ENCODE measurements at places on chromosomes 3 and 15. TPM values are rescaled to one million over a fixed set of nuclear protein-coding genes. Genes with fewer than 3 reads are reported as not detected.

The PRRT3 gene
- 1.2 TPM for total RNA-seq

The SHF gene
- 1.5 TPM for total RNA-seq

The UROC1 gene
- not detected for total RNA-seq

- DNase-seq = no peak
Measured at GRCh38 chr3:100082714-100083113, 31.6 kb downstream of the FILIP1L start.

DNA sequence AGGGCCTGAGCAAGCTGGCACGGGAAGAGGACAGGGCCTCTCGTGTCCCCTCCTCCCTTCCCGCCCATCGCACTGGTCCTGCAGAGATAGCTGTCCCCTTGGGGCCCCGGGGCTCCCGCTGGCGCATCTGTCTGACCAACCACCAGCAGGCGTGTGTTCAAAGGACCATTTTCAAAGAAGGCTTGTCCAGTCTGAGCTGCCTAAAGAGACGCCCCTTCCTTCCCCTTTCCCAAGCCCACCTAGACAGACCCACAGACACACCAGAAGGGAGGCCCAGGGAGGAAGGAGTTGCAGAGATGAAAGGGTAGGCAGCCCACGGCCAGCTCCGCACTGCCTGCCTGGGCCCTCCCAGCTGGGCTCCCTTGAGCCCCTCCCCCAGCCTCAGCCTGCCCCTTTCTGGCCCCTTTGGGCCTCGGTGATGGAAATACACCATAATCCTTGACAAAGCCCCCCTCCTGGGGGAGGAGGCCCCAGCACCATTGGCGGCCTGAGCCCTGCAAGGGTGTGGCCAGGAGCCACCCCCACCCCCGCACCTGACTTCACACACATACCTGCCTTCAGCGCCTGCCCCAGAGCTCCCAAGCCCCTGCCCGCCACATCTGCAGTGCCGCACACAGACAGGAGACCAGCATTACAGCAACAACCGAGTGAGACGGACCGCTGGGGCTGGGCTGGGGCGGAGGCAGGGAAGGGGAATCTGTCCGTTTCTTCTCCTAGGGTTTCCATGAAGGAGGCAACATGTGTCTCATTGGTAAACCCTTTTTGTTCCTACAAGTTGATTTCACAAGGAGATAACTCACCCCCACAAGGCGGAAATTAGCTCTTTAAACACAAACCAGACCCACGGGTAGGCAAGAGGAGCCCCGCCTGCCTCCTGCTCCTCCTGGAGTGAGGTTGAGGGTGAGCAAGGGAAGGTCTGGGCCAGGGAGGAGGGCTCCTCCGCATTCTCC, at the start of gene STRA6:
Gene STRA6 (minus strand): TSS at position 336 of the 950 bp plus-strand sequence. CDS start 520 bp downstream, outside the sequence.
- DNase-seq = no peak

DNA sequence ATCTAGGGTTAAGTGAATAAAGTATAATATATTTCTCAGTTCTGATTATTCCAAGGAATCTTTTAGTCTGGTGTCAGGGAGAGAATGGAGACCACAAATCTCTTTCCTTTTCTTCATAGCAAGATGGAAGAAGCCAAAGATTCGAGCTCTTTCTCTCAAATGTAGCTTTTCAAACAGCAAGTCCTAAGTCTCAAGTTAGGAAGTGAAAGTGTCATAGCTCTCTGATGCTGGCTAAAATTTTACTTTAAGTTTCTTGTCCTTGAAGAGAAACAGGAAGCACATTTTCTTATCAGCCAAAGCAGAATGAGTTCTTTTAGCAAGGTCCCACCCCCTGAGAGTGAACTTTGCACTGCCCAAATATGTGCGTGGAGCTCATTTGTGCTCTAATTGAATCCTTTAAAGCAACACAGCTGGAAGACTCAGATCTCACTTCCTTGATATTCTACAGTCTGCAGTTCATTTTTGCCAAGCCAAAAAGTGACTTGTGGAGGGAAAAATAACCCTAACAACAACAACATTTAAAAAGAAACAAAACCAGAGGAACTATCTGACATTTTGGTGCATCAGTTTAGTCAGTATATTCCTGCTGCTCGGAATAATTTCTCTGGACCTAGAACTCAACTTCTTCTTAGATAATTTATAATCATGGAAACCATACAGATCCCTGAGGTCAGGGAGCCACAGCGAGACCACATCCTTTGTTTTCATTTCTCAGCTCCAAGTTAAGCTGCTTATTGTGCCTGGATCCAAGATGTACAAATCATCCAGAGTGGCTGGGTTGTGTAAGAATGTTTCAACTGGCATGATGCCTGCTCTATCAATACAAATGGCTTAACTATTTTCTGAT, 238.7 kb upstream of the P2RY1 start:
- DNase-seq = peak; percentile 66

- DNase-seq = no peak
Measured at GRCh38 chr15:31361764-31362515, 35.3 kb downstream of the KLF13 start.

GRCh38 chr3:167148136-167148535, 232.0 kb downstream of the ZBBX start:
- DNase-seq = no peak

GRCh38 chr15:76954744-76955143, 23.2 kb downstream of the RCN2 start:
- DNase-seq = no peak
